Immature natural killer cell (primary cell): ENCODE measurements at places on chromosomes 5 and 9. TPM values are rescaled to one million over a fixed set of nuclear protein-coding genes. Genes with fewer than 3 reads are reported as not detected.

- H3K27me3 ChIP-seq, result peaks cover 2% of the 10 kb centered on the region
- peak overlapping the region; percentile 68 for H3K4me3 ChIP-seq
- peaks cover 8% of the 10 kb centered on the region for H3K36me3 ChIP-seq
- H3K27ac ChIP-seq, result peak overlapping the region; percentile 94
Measured at GRCh38 chr5:142971303-142972013, 201.3 kb downstream of the ARHGAP26 start.

DNA sequence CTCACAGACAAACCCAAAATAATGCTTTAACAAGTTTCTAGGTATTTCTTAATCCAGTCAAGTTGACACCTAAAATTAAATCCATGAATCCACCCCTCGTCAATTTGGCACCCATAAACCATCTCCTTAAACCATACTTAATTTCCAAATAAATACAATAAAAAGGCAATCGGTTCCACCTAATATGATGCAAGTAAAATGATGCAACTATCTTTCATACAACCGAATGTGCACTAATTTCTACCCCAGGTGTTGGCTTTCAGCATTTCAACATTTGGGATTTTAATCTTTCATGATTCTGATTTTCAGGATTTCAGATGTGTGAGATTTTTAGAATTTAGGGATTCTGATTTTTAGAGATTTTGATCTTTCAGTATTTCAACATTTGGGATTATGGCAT is 17.3 kb downstream of the PRKAA1 start:
- H3K27me3 ChIP-seq, result no peaks in the 10 kb centered on the region
- H3K27ac ChIP-seq, result no peak overlapping the region
- peaks cover 79% of the 10 kb centered on the region for H3K4me1 ChIP-seq
- H3K4me3 ChIP-seq, result no peak overlapping the region

DNA sequence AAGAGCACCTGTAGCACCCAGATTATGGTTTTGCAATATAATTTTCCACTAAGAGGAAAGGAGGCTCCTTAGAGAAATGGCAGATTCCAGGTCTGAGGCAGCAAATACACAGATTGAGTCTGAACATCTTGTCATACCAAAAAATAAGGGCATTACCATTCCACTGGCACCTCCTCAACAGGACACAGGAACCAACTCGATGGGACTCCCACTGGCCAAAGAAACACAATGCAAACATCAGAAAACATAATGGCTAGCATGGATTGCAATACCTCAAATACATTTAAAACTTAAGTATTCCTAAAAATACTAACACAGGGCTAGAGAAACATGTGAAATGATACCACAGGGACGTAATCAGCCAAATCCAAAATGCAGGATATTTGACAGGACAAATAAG is 12.4 kb upstream of the RANBP17 start:
- DNase-seq, result no peak
- H3K27ac ChIP-seq, result no peak overlapping the region
- no peaks in the 10 kb centered on the region for H3K36me3 ChIP-seq
- peaks cover 10% of the 10 kb centered on the region for H3K27me3 ChIP-seq

GRCh38 chr9:91488341-91488740 is 64.7 kb upstream of the NFIL3 start:
- peaks cover 14% of the 10 kb centered on the region for H3K4me1 ChIP-seq
- peaks cover 6% of the 10 kb centered on the region for H3K27me3 ChIP-seq
- DNase-seq, result no peak
- H3K4me3 ChIP-seq, result no peak overlapping the region
- H3K27ac ChIP-seq, result no peak overlapping the region

GRCh38 chr5:18602402-18602801 is 968.1 kb downstream of the TAF11L14 start:
- peaks cover 2% of the 10 kb centered on the region for H3K27me3 ChIP-seq
- no peak for DNase-seq
- H3K4me1 ChIP-seq, result no peaks in the 10 kb centered on the region
- H3K36me3 ChIP-seq, result no peaks in the 10 kb centered on the region
- no peak overlapping the region for H3K27ac ChIP-seq

Gene TAF1L
- polyA plus RNA-seq, result not detected

Gene PROB1
- not detected for polyA plus RNA-seq

GRCh38 chr5:150021491-150022157 is 21.1 kb downstream of the HMGXB3 start:
- H3K36me3 ChIP-seq, result peaks cover 55% of the 10 kb centered on the region
- H3K27ac ChIP-seq, result no peak overlapping the region
- peaks cover under 1% of the 10 kb centered on the region for H3K27me3 ChIP-seq
- no peaks in the 10 kb centered on the region for H3K4me1 ChIP-seq
- DNase-seq, result no peak

Gene ARHGEF37
- polyA plus RNA-seq, result not detected

Gene C9orf85
- polyA plus RNA-seq, result 16.0 TPM

- H3K27me3 ChIP-seq, result no peaks in the 10 kb centered on the region
- DNase-seq, result no peak
- H3K27ac ChIP-seq, result peak overlapping the region; percentile 51
- H3K36me3 ChIP-seq, result no peaks in the 10 kb centered on the region
- peaks cover 59% of the 10 kb centered on the region for H3K4me1 ChIP-seq
- peak overlapping the region; percentile 3 for H3K4me3 ChIP-seq
Measured at GRCh38 chr9:135898634-135899407, 8.5 kb downstream of the CAMSAP1 start.

DNA sequence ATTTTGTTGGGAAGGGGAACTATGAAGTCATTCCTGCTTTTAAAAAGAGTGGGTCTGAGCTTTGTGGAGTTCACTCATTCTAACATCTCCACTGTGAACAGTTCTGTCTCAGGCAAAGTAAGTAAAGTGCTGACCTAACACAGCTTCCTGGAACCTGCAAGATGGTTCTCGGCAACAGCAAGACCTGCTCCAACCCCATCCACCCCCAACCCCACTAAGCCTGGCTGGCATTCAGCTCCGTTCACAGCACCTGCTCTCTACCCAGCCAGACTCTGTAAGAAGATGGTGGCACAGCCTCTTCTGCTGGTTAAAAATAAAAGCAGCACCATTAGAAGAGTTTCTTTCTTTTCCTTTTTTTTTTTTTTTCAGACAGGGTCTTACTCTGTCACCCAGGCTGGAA is 42.0 kb downstream of the EPB41L4B start:
- H3K27me3 ChIP-seq, result peaks cover 12% of the 10 kb centered on the region
- no peak overlapping the region for H3K27ac ChIP-seq
- DNase-seq, result no peak
- no peak overlapping the region for H3K4me3 ChIP-seq

GRCh38 chr9:125655691-125656410 is 51.2 kb downstream of the MAPKAP1 start:
- no peak overlapping the region for H3K27ac ChIP-seq
- peaks cover 8% of the 10 kb centered on the region for H3K4me1 ChIP-seq
- no peak overlapping the region for H3K4me3 ChIP-seq
- H3K27me3 ChIP-seq, result no peaks in the 10 kb centered on the region
- no peak for DNase-seq
- peaks cover 4% of the 10 kb centered on the region for H3K36me3 ChIP-seq

DNA sequence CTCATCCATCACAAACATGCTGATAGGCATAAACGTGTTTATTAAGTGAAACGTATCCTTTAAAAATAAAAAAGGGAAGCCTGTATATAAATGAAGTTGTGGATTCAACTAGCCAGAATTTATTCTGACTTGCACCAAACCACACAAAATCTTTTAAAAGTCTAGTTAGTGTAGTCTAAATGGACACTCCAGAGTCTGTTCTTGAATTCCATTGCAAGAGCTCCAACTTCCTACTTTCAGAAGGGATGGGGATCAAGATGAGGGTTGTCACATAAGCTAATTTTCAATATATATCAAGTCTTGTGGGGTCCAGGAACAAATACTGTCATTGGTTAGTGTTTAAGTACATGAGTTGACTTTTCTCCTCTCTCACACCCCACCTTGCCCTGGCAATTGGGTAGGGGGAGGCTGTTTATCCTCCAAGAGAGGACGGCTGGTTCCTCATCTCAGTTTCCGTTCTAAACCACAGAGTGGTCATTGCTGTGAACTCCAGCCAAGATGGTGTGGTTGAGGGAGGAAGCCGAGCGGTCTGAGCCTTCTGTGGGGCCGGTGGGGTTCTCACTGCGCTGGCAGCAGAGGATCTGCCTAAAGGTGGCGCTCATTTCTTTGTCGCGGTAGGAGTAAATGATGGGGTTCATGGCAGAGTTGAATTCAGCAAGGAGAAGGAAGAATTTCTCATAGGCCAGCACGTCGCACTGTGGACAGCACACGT is 163.2 kb downstream of the LPAR1 start:
- H3K27ac ChIP-seq, result no peak overlapping the region
- peak; percentile 32 for DNase-seq
- peaks cover 5% of the 10 kb centered on the region for H3K27me3 ChIP-seq

- H3K4me1 ChIP-seq, result no peaks in the 10 kb centered on the region
- peaks cover 6% of the 10 kb centered on the region for H3K27me3 ChIP-seq
- no peak for DNase-seq
Measured at GRCh38 chr5:37882636-37883035, 42.8 kb upstream of the GDNF start.

DNA sequence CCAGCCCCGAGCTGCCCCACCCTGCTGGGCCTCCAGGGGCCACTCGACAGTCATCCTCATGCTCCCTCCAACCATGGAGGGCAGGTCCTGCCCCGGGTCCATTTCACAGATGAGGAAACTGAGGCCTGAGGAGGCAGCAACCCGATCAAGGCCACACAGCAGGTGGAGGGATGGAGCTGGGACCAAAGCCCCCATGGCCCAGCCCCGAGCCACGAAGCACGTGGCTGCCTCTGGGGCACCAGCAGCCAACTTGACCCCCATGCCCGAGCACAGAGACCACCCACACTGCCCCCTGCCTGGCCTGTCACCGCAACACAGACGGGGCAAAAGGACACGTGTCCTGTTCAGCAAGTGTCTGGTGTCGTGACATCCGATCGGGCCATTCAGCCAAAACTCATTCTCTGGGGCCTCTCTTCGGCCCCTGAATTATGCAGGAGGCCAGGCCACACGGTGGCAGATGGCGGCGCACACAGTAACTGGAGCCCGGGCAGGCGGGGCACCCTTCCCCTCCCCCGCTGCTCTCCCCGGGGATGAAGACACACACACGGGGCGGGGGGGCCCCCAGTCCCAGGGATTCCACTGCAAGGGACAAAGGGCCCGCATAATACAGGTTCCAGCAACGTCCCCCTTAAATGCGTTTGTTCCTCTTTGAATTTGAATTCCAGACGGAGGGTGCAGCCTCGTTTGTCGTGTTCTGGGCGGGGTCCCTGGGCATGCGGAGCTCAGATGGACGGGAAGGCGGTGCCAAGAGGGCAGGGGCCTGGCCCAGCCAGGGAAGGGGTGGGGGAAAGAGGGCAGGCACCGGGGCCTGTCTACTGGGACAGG is 29.4 kb upstream of the TMEM250 start:
- no peak overlapping the region for H3K27ac ChIP-seq
- H3K27me3 ChIP-seq, result peaks cover 6% of the 10 kb centered on the region
- no peaks in the 10 kb centered on the region for H3K36me3 ChIP-seq
- no peak for DNase-seq

GRCh38 chr5:8209500-8209899 is 340.6 kb downstream of the MTRR start:
- no peaks in the 10 kb centered on the region for H3K36me3 ChIP-seq
- H3K27me3 ChIP-seq, result no peaks in the 10 kb centered on the region
- no peak for DNase-seq
- H3K4me1 ChIP-seq, result no peaks in the 10 kb centered on the region

DNA sequence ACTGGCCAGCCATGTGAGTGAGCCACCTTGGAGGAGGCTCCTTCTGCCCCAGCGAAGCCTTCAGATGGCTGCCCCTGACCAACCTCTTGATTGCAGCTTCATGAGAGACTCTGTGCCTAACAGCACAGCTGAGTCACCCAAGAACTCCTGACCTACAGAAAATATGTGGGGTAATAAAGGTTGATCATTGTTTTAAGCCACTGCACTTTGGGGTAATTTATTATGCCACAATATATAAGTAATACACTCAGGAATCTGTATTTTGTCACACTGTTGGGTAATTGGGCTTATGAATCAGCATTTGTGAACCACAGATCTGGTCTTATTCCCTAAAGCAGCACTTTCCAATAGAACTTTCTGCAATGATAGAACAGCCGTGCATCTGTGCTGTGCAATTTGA is 24.4 kb upstream of the VDAC1 start:
- H3K4me1 ChIP-seq, result no peaks in the 10 kb centered on the region
- H3K36me3 ChIP-seq, result no peaks in the 10 kb centered on the region
- no peak for DNase-seq
- no peak overlapping the region for H3K27ac ChIP-seq
- H3K27me3 ChIP-seq, result no peaks in the 10 kb centered on the region

GRCh38 chr5:132055808-132056609 is 4.4 kb upstream of the IL3 start:
- peaks cover 43% of the 10 kb centered on the region for H3K4me1 ChIP-seq
- H3K4me3 ChIP-seq, result peak overlapping the region; percentile 67
- peak; percentile 84 for DNase-seq
- no peaks in the 10 kb centered on the region for H3K36me3 ChIP-seq

Gene KLHL3
- 3.4 TPM for polyA plus RNA-seq

DNA sequence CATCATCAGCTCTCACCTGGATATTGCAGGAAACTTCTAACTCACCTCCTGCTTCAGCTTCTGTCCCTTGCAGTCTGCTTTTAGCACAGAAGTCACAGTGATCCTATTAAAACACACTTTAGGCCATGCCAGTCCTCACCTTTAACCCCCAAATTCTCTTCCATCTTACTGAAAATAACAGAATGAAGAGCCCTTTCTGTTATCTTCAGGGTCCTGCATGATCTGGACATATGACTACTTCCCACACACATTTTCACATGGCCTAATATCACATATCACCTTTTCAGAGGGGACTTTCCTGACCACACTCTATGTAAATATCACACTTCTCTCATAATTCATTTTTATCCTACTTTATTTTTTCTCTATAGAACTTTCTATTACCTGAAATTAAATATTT is 550.6 kb upstream of the CLINT1 start:
- peaks cover 10% of the 10 kb centered on the region for H3K4me1 ChIP-seq
- no peak overlapping the region for H3K4me3 ChIP-seq
- H3K27me3 ChIP-seq, result peaks cover 4% of the 10 kb centered on the region
- H3K36me3 ChIP-seq, result no peaks in the 10 kb centered on the region
- DNase-seq, result no peak

GRCh38 chr5:76125888-76126287 is 42.7 kb downstream of the SV2C start:
- H3K27me3 ChIP-seq, result peaks cover 10% of the 10 kb centered on the region
- no peak overlapping the region for H3K27ac ChIP-seq
- H3K4me3 ChIP-seq, result no peak overlapping the region
- H3K4me1 ChIP-seq, result no peaks in the 10 kb centered on the region
- no peaks in the 10 kb centered on the region for H3K36me3 ChIP-seq

DNA sequence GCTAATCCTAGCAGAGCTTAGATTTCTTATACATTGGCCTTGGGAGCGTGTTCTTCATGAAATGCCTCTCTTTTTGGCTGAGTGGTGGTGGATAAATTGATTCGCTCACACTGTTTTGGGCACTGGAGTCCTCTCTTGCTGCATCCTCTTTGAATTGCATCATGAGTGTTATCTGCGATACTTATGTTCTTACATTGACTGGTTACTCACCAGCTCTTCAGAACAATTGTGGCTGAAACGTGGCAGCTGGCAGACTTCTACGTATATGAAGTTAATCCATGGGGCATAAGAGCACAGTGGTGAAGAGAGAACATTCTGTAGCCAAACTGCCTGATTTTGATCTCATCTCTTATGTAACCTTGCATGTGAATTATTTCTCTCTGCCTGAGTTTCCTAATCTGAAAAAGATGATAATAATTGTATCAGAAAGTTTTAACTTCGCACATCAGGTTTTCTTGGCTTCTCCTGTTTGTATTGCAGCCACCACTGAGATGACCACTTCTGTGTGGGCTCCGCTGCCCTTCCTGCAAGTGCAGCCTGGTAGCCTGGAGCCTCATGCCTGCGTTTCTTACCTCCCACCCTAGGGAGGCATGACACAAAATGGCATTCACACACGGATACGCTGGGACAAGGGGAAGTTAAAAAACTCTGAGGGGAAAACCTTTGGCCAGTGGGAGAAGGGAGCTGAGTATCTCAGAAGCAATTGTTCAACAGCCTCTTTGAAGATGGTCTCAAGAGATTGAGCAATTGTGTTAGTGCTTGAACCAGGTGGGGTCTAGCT is 295.2 kb downstream of the ARHGAP26 start:
- no peak for DNase-seq
- H3K27me3 ChIP-seq, result peaks cover 5% of the 10 kb centered on the region
- peak overlapping the region; percentile 3 for H3K27ac ChIP-seq
